ENCODE measurements at places on chromosomes 3 and 15. TPM values are rescaled to one million over a fixed set of nuclear protein-coding genes. Genes with fewer than 3 reads are reported as not detected.

- no peak for DNase-seq
Observed at GRCh38 chr3:40765884-40766283, 241.1 kb downstream of the ZNF621 start.

- no peak for DNase-seq
Observed at GRCh38 chr3:52250122-52250521, 4.6 kb downstream of the PPM1M start.

GRCh38 chr3:57803647-57804081 is 47.6 kb downstream of the SLMAP start:
- DNase-seq = no peak

- no peak for DNase-seq
Observed at GRCh38 chr15:94607176-94607654, 375.9 kb downstream of the MCTP2 start.

IRAK2 gene
- 4.7 TPM for total RNA-seq

SENP8 gene
- total RNA-seq = 1.5 TPM

DUOX1 gene
- total RNA-seq = 2.5 TPM

DNA sequence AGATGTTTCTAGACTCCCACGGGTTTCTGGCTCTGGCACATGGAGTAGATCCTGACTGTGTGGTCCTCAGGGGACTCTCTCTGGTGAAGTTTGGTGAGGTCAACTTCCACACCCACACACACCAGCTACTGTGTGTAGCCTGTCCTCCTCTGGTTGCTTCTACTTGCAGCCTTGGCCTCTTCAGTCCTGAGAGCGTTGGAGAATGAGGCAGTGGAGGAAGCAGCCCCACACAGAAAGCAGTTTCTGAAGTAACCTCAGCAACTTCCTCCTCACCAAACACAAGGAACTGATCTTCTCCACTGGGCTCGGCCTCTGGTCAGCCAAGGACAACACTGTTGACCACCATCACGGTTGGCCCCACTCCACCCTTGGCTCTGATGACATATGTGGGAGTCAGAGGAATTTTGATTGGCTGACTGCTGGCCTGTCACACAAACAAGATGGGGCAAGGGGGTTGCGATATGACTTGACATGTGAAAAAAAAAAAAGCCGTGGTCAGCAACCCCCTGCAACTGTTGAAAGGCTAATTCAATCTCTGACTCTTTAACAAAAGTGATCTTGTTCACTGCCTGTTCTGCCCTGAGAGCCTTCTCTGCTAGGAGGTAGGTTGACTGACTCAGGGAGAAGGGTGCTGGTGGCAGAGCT is 19.6 kb downstream of the CD86 start:
- no peak for DNase-seq

GRCh38 chr15:88858934-88859333 is 36.4 kb downstream of the HAPLN3 start:
- DNase-seq = no peak

HYKK gene
- total RNA-seq = 4.1 TPM

ANKUB1 gene
- not detected for total RNA-seq

- DNase-seq = no peak
Observed at GRCh38 chr15:64921711-64922110, 10.0 kb downstream of the ANKDD1A start.

IL16 gene
- 21.8 TPM for total RNA-seq

TAGLN3 gene
- total RNA-seq = not detected

DNA sequence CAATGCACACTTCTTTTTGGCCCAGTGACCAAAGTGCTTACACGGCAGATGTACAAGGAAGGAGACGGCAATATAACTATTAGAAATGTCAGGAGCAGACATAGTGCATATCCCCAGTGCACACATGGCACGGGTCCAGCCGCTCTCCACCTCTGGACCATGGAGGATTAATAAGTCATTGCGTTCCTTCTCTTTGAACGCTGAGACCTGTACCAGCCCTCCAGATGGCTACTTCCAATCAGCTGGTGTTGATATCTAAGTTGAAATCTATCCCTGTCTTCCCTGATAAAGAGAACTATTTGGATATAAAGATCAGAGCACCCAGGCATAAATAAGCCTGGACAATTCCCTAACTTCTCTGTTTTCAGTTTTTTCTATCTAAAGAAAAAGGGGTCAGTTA is 212.5 kb downstream of the CADPS start:
- no peak for DNase-seq

GRCh38 chr15:100686021-100686724 is 83.8 kb downstream of the ASB7 start:
- DNase-seq = peak; percentile 90

MYRIP gene
- 1.8 TPM for total RNA-seq

HAPLN3 gene
- total RNA-seq = 5.2 TPM

DNA sequence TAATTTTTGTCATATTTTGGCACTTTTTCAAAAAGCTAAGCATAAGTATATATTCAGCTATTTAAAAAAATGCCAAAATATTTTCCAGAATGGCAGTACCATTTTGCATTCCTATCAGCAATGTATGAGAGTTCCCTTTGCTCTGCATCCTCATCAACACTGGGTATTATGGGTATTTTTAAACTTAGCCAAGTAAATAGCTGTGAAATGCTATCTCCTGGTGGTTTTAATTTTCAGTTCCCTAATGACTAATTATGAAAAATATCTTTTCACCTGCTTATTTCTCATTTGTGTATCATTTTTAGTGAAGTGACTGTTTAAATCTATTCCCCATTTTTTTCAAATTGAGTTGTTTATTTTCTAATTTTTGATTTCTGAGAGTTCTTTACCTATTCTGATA is 199.7 kb upstream of the NECTIN3 start:
- DNase-seq = no peak

DNA sequence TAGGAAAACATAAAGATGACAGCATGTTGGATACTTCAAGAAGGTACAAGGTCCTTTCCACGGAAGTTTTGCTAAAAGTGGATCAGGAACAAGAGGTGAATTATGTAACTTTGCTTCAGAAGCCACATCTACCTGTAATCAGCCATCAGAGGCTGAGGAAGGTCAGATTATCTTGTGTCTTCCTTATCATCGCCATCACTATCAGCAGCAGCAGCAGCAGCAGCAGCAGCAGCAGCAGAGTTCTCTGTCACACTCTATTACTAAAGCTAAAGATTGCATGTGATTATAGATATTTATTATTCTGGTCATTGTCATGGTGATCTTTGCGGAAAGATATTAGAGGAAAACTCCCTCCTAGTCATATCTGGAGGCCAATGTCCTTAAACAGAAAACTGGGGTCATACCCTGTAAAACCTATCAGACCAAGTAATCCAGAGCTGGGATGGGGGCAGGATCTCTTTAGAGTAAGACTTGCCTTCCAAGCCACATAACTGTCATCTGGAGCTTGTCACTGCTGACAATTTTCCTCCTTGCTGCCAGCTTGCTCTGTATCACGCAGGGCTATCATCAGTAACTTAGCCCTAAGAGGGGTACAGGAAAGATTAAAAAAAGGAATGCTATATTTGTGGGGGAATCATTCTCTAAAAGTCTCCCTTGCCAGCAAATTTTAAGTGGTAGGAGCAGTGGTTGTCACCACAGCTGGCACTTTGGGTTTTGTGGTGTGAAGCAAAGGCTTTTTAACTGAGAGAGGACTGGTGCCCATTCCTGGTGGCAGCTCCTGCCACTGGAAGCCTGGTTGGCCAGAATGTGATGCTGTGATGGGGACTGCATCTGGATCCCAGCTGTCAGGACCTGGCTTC is 130.9 kb upstream of the RASGRP1 start:
- no peak for DNase-seq

TMF1 gene
- 32.9 TPM for total RNA-seq

DNA sequence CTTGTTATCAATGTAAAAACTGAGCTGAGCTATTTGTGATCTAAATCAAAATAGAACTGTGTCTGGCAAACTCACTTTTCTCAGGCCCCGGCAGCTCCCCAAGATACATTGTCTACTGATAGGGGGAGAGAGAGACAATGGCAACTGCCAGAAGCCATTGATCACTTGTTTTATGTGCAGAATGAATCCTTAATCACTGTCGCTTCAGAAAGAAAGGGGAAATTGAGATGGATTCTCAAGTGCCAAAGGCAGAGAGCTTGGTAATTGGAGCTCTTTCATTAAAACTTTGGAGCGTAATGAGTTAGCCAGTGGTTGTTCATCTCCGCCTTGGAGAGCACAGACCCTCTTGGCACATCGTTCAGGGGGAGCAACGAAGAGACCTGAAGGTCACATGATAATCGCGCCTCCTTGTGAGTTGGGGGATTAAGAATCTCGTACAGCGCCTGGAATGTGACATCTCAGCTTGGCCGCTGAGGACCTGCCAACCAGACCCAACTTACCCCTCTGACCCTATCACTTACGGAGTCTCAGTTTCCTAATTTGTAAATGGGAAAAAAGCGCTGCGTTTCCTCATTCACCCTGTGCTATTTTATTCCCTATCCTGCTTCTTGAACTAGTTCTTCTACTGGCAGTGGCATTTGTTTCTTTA is 252.8 kb downstream of the VPS13C start:
- DNase-seq = no peak
